ENCODE measurements at places on chromosomes 5 and 9.
A peak's percentile ranks its signal among the peaks of the same experiment; 100 is the strongest.

GRCh38 chr5:117235786-117236185 lies 661.2 kb upstream of the SEMA6A start:
- DNase-seq, result no peak

DNA sequence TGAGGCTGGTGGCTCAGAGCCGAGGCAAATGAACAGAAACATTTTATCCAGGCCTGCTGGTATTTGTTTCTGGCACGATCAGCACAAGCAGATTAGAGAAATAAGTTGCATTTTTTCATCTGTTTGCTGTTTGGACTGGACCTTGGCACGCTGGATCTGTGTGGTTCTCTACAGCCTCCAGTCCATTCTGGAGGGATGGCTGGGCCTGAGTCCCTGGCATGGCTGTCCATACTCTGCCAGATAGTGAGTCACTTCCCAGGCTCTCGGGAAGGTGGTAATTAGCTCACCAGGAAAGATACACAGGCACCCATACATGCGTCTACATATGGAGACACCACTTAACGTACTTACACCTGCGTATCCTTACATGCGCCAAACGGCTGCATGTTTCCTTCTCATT lies 78.6 kb downstream of the SPRY4 start:
- no peak for DNase-seq

GRCh38 chr5:131164191-131165118 lies 601 bp downstream of the HINT1 start:
- peak; percentile 76 for DNase-seq

GRCh38 chr5:111043712-111044506 lies 27.6 kb upstream of the TSLP start:
- DNase-seq, result no peak

GRCh38 chr5:88813805-88814575 lies 69.0 kb downstream of the MEF2C start:
- DNase-seq, result no peak

- no peak for DNase-seq
These were observed 9.2 kb downstream of the NPR3 start for GRCh38 chr5:32720300-32720699.

GRCh38 chr9:92934321-92934720 lies 13.0 kb upstream of the FGD3 start:
- DNase-seq, result no peak

- peak; percentile 1 for DNase-seq
These were observed 114.9 kb upstream of the TRIM32 start for GRCh38 chr9:116572095-116572748.

GRCh38 chr9:136202454-136203407 lies 2.2 kb downstream of the LHX3 start:
- no peak for DNase-seq

- no peak for DNase-seq
These were observed 207.3 kb downstream of the CD180 start for GRCh38 chr5:66989286-66989685.

- DNase-seq, result no peak
These were observed 84.6 kb upstream of the FSTL4 start for GRCh38 chr5:133696782-133697507.

DNA sequence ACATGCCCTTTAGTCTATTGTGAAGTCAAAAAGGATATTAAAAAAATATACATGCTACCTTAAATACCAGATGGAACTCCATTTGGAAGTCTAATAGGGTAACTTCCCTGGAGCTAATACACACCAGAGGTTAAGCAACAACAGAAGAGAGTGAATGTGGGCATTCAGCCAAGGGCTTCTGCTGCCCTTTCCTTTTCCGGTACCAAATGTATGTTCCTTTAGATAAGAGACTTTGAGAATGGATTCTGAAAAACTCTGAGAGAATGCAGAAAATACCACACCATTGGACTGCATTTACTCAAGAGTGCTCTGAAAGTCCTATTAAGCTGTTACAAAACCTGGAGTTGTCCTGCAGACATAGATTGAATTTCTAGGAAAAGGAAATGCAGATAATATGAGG lies 23.8 kb upstream of the TRPM3 start:
- no peak for DNase-seq

DNA sequence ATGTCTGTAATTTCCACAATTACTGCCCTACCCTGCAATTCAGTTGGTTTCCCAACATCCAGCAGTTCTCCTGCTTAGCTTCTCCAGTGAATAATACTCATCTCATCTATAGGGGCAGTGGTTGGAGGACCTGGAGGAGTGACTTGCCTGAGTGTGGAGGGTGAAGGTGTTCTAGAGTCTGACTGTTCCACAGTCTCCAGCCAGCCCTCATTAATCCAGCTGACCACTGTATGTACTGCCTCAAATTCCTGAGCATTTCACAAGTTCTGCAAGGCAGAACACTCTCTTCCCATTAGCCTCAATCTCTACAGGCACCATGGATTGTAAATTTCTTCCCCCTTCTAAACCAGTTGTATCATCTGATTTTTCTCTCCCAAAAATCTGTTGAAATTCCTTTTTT lies 147.4 kb upstream of the NFIL3 start:
- DNase-seq, result no peak

DNA sequence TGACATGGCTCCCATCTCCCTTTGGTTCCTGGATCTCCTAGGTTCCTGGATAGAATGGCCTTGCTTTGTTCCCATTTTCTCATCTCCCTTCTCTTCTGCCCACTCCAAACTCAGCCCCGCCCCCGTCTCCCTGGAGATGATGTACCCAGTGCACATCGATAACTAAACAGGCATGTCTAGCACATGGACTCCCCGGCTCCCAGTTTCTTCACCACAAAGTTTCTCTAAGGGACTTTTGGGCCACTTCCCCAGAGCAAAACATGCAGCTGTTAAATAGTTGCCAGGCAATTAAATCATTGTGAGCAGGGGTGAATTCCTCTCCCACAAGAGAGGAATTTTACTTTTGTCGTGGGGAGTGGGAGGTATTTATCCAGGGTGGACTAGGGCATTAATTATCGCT lies 259.0 kb downstream of the GADD45G start:
- no peak for DNase-seq

DNA sequence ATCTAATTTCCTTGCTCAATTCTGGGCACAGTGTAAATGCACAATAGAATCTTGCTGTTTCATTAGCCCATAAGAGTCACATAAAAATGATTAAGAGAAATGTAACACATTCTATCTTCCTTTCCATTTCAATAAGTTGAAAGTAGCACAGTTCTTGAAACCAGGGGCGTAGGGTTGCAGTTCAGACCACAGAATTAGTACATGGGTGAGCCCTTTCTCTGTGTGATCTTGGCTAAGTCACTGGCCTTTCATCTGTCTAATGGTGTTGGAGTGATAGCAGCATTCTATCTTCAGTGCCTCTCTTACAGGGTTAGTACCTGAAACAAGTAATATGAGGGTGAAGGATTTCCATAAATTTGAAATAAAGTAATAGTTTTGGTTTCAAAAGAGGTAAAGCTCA lies 445.3 kb upstream of the ZNF462 start:
- DNase-seq, result no peak
